ENCODE measurements at places on chromosomes 2 and 18.

DNA sequence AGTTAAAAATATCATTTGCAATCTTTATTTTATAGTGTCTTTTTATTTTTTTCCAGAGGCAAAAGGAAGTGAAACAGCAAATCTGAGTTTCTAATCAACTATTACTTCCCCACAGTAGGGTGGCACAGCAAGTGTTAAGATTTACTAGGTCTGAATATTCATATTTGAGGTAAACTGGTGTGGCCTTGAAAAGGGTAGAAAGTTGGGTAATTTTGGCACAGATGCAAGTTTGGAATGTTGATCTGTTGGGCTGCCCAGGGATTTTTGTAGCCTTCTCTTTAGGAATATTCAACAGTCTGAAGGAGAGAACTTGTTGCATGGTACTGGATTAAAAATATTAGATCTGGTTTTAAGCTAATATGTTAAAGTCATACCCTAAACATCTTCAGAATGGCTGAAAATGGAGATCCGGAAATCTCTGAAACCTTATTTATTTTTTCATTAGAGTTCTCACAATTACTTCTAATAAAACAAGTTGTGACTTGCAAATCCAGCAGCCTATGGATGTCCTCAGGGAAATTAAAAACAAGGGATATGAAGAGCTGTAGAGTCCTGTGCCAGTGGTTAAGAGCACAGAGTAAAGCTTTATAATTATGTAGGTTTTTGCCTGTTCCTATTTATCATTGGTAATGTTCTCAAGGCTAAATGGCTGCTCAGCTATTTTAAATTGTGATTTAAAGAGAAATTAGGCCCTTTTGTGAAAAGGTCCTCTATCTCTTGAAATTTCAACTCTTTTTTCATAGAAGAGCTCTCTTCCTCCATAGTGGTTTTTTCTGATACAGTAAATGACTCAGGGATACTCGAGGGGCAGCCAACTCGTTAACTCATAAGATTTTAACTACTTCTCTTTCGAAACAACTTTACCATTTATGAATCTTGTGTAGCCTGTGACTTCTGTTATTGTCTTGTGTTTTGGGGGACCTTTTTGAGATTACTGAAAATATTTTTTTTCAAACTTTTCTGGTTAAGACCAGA lies 11.0 kb downstream of the TANK start:
- DNase-seq, result no peak

GRCh38 chr2:76958749-76959148 lies 563.4 kb downstream of the LRRTM4 start:
- no peak for DNase-seq

DNA sequence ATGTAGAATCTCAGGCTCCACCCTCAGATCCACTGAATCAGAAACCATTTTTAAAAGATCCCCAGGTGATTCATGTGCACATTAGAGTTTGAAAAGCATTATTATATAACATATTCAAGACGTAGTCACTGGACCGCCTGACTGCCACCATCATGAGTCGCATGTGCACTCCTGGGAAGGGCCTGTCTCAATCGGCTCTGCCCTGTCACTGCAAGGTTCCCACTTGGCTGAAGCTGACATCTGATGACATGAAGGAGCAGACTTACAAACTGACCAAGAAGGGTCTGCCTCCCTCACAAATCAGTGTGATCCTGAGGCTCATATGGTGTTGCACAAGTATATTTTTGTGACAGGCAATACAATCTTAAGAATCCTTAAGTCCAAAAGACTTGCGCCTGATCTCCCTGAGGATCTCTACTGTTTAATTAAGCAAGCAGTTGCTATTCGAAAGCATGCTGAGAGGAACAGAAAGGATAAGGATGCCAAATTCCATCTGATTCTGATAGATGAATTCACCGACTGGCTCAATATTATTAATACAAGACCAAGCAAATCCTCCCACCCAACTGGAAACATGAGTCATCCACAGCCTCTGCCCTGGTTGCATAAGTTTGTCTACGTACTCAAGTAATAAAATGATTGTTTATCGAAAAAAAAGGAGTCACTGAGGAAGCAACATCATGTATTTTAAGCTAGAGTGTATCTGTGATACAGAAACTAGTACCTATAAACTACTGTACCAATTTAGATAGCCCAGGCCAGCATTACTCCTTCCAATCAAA lies 26.2 kb downstream of the ATAD2B start:
- no peak for DNase-seq

DNA sequence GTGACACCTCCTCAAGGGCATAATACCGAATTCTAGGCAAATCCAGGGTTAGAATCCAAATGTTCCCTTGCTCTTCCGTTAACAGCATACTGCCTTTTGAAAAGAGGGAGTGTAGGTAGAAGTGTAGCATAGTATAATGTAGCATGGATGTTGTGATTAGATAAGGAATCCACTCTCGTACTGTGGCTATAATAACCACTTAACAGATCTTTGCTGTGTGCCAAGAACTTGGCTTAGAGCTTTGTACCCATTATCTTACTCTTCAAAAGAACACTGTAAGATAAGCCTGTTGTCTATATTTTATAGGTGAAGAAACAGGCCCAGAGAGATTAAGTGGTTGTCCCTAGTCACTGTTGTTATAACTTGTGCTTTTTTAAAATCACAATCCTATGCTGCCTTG lies 24.2 kb downstream of the WDR75 start:
- no peak for DNase-seq

GRCh38 chr2:145325485-145325884 lies 805.6 kb upstream of the ZEB2 start:
- DNase-seq, result no peak

DNA sequence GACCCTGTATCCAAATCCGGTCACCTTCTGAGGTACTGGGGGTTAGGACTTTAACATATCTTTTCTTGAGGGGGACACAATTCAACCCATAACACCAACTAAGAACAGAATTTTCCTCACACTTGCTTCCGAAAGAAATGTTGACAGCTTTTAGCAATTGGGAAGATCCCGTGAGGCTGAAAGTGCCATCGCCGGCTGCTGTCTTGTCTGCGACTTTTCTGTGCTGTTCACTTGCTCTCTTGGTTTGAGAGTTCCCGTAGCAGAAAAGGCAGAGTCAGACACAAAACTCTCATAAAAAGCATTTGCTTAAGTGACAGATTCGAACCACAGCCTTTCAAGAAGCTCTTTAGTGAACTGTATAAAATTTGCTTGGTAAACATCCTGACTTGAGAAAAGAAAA lies 253.4 kb downstream of the ARHGAP15 start:
- DNase-seq, result no peak

DNA sequence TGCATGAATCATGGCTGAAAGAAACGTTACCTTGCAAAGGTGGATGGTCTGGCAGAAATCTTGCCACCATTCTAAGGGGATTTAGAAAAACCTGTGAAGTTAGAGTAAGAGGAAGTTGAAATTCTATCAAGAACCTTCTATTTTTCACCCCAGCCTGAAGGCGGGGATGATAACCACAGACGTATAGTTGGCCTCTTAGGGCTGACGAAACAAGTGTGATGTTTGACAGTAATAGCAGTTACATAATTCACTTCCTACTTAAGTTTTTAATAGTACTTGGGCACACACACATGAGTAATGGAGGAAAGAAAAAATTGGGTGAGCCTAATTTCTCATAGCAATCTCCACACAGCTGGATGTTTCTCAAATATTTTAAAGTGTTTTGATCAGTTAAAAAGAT lies 336.6 kb upstream of the SALL3 start:
- DNase-seq, result no peak

Measured in stimulated activated CD8-positive, alpha-beta memory T cell treated with anti-CD3 and anti-CD28 coated beads, Interleukin-15, amount 100 ng/mL, for 4 hours (primary cell).